Activated B cell treated with CpG ODN at 0.5 μM for 24 hours (primary cell): ENCODE measurements at places on chromosomes 13 and 19. TPM values are rescaled to one million over a fixed set of nuclear protein-coding genes. Genes with fewer than 3 reads are reported as not detected.

DNA sequence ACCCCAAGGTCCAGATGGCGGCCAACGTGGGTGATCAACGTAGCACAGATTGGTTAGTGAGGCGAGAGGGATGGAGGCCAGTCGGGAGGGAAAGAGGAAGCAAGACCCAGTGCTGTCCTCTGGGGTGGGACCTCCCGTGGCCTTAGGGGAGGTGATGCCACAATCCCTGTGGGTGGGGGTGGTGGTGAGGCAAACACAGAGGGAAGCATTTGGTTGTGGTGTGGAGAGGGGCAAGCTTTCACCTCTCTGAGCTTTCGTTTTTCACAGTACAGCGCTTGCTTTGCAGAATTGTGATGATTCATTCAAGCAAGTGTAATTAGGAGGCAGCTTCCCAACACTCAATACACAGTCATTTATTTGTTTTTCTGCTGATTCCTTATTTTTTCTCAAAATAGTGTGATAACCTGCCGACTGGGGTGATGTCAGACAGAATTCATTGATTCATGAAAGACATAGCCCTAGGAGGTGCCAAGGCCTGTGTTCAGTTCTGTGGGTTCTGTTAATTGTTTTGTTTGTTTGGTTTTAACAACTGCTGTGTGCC lies 2.4 kb downstream of the LENG8 start:
- no peak for DNase-seq

- no peak for DNase-seq
These were observed 312.8 kb upstream of the PCDH20 start for GRCh38 chr13:61728471-61728870.

The LIN7B gene
- 3.6 and 4.4 TPM in 2 replicates for total RNA-seq

GRCh38 chr19:48632692-48633147 lies 4.5 kb downstream of the DBP start:
- DNase-seq, result no peak

The NLRP11 gene
- total RNA-seq, result 0.16 and 0.17 TPM in 2 replicates

GRCh38 chr13:111462221-111462764 lies 141.9 kb downstream of the TEX29 start:
- no peak for DNase-seq

The C13orf42 gene
- not detected in 2 replicates for total RNA-seq

DNA sequence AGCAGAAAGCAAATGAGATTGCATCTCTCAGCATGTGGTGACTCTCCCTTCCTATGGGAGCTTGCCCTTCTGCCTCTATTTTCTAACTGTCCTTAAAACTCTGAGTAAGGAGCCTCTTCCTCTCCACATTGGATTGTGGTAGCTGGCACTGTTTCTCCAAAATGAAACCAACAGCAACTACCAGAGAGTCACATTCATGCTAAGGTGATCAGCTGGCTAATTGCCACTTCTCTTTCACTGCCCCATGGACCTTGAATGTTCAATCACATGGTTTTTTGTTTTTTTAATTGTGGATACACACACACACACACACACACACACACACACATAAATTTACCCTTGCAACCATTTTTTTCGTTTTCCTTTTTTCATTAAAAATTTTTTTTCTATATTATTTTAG lies 154.7 kb upstream of the TSC22D1 start:
- no peak for DNase-seq

The UGGT2 gene
- total RNA-seq, result 4.9 and 6.5 TPM in 2 replicates

DNA sequence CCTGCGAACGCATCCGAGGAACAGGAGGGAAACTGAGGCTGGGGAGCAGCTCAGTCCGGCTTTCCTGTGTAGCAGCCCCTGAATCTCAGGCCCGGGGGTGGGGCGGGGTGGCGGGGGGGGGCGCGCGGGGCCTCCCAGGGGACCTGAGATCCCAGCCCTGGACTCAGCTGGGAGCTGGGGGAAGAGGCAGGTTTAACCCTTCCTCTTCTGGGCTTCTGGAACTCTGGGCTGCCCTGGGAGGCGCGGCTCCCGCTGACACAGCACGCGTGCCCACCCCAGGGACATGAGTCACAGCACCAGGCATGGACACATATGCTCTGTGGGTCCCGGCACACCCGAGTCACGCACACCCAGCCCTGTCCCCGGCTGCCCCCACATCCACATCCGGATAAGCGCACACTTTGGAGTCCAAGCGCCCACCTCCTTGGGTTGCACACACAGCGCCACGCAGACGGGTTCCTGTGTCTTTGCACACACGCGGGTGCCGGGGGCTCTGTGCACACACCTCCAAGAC lies 3.5 kb upstream of the CIRBP start:
- DNase-seq, result peak; percentile 64

DNA sequence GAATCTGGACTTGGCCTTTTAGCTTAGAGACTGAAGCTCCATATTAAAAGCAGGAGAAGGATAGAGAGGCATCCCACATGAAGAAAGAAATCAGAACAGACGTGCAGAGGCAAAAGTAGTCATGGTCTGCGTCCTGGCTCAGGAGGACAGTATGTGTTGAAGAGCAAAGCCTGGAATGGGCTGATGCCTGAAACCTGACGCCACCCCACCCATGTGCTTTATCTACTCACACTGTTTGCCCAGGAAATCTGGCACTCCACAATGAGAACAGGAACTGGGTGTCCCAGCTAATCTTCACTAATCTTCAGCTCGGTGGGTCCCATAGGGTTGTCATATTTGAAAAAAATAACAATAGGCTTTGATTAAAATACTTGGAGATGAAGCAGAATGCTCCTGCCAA lies 549.0 kb upstream of the GPC6 start:
- no peak for DNase-seq

The SPACA4 gene
- total RNA-seq, result not detected in 2 replicates

DNA sequence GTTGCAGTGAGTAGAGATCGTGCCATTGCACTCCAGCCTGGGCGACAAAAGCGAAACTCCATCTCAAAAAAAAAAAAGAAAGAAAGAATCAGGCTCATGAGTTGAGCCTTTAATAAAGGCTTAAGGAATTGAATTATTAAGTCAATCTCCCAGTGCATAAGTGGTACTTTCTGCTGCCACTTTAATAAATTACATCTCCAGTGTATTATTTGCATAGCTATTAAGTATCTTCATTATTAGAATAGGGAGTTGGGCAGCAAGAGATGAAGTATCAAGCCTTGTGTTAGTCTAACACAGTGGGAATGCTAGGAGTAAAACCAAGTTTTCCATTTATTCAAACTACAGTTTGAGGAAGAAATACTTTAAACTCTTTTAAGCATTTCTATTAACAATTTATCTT lies 15.6 kb upstream of the FAM124A start:
- DNase-seq, result no peak

The LRRC4B gene
- not detected in 2 replicates for total RNA-seq
